ENCODE measurements at places on chromosomes 7 and 10.

DNA sequence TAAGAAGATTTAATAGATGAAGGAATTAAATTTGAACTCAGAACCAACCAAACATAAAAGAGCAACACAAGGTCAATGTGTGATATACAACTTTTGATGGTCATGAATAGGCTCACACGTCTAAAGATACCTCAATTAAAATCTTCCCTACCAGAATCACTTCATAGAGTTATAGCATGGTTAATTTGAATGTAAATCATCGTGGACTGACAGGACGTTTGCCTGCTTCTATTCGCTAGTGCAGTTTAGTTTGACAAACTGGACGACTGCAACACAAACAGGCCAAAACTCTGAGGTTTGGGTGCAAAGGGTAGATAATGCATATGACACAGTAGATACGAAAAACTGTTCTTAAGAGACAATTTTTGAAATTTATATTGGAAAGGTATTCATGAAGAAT, 32.5 kb upstream of the CNTNAP2 start:
- DNase-seq: no peak

- DNase-seq: no peak
Observed at GRCh38 chr10:126872768-126873167, 32.5 kb upstream of the DOCK1 start.

DNA sequence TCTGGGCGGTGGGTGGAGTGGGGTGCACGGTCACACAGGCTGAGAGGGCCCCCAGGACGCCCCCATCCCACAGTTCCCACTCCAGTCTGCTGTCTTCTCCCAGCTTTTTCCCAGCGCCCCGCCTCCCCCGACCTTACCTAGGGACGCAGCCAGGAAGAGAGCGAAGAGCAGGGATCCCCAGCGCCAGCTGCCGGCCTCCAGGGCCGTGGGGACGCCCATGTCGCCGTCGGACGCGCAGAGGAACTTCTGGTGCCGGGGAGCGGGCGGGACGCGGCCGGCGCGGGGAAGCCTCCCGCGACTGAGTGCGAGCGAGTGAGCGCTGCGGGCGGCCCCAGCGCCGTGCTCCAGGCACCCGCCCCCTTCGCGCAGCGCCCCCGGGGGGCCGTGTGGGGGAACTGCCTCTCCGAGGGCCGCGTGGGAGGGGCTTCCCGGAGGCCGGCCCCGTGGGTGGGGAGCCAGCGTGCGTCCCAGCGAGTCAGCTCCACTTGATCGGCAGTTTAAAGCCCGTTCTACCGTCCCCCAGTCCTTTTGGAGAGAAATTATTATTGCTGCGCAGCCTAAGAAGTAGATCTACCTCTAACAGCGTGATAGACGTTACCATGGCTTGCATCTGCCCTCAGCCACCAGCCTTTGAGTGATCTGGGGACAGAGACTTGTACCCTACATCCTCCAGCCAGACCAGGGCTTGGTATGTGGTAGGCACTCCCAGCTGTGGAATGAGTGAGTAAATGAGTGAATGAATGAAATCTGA, at the start of gene VSIR:
Gene VSIR (minus strand): TSS at position 300 of the 751 bp plus-strand sequence. CDS start 81 bp downstream, at position 219.
- peak; percentile 86 for DNase-seq

GRCh38 chr10:7585228-7585627, 81.5 kb downstream of the ITIH5 start:
- DNase-seq: no peak

DNA sequence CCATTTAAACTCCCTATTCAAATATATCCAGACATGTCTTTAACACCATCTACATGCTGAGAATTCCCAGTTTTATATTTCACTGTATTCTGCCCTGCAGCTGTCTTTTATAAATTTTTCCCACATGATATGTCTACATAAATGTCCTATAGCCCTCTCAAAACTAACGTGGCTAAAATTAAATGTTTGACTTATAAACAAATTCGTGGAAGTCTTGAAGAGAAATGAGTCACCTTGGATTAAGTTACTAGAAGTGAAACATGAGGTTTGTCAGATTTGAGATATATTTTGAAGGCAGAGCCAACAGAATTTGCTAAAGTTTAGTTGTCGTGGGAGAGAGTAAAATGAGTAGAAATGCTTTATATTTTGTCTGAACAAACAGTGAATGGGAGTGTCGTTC, 386.9 kb upstream of the CNTNAP2 start:
- DNase-seq: no peak

DNA sequence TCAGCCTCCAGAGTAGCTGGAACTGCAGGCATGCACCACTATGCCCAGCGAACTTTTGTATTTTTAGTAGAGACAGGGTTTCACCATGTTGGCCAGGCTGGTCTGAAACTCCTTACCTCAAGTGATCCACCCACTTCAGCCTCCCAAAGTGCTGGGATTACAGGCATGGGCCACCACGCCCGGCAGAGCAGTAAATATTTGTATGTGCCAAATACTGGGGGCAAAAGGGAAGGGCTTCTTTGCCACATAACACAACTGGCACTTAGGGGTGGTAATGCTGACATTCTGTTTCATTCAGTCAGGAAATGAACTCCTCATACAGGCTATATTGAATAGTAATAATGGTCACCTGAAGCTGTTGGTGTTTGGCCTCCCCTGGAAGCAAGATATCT, 41.6 kb downstream of the ACSM6 start:
- no peak for DNase-seq

GRCh38 chr7:109136893-109137292, 567.2 kb downstream of the DNAJB9 start:
- no peak for DNase-seq

GRCh38 chr7:80095545-80095944, 39.1 kb upstream of the GNAI1 start:
- DNase-seq: no peak

GRCh38 chr7:55237156-55237893, 127.8 kb upstream of the LANCL2 start:
- no peak for DNase-seq

DNA sequence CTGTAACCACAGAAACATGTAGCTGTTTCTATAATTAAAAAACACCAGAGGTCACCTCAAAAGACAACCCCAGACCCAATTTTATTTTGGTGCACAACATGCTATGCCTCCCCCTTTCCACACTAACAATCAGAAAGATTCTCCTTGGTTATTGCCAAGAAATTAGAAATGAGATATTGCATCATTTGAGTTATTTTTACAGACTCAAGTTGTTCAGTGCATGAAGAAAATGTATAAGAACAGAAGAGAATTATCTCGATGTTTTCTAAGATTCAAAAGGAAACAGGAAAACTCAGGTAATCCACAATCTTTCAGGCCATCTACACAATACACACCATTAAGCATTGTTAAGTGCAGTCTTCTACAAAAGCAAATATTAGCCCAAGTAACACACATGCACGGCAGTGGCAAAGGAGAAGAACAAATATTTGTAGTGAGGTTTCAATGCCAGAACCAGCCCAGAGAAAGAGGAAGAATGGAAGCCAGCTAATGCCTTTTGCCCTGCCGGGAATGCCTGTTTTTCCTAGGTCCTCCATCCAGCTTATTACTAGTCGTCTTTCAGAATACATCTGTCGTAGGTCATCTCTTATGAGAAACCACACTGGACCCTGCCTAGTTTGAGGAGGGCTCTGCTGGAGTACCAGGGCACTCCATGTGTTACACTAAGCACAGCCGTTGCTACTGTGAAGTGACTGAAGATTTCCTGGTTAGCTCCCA, 67.6 kb upstream of the C1GALT1 start:
- peak; percentile 32 for DNase-seq

- peak; percentile 36 for DNase-seq
Observed at GRCh38 chr10:31751051-31751737, 177.4 kb downstream of the ARHGAP12 start.

- DNase-seq: no peak
Observed at GRCh38 chr10:5628451-5629302, 37.7 kb downstream of the ASB13 start.

GRCh38 chr7:152144557-152145245, 119.2 kb downstream of the GALNT11 start:
- no peak for DNase-seq

- no peak for DNase-seq
Observed at GRCh38 chr7:1225030-1225429, 7.6 kb upstream of the UNCX start.

- no peak for DNase-seq
Observed at GRCh38 chr7:130275826-130276297, 9.2 kb downstream of the CPA2 start.

Measured in lung (tissue), 17 donors.